ENCODE measurements at places on chromosomes 16 and 17.

DNA sequence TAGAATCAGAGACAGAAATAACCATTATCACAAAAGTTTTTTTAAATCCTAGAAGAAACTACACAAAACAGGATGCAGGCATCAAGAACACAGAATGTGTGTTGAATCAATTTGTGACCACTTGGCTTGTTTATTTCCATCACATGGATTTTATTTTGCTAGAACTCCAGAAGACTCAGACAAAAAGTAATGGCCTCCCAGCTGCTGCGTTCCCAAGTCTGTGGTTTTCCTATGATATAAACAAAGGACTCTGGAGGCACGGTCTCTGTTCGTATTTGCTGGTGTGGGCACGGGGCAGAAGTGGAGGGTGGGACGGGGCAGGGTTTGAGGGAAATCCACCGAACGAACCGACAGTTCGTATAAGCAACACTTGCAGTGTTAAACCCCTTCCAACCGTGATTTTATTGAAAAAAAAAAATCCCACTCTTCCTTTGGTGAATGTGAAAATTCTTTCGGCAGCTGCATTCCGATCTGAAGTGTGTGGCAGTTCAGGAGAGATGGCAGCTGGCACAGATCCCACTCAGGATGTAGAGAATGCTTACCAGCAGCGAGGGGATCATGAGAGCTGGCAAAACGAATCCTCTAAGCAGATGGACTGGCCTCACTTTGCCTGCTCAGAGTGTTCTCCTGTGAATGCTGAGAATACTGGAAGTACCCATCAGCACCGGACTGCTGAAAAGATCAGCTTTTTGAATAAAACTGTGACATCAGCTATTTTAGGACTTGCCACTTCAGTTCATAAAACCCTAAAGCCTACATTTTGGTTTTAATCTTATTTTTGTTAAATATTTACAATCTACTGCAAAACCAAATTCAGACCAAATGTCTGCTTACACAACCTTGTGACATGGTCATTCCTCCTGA lies 165.2 kb downstream of the VPS53 start:
- DNase-seq: no peak

GRCh38 chr16:66304961-66305360 lies 61.5 kb upstream of the CDH5 start:
- no peak for DNase-seq

DNA sequence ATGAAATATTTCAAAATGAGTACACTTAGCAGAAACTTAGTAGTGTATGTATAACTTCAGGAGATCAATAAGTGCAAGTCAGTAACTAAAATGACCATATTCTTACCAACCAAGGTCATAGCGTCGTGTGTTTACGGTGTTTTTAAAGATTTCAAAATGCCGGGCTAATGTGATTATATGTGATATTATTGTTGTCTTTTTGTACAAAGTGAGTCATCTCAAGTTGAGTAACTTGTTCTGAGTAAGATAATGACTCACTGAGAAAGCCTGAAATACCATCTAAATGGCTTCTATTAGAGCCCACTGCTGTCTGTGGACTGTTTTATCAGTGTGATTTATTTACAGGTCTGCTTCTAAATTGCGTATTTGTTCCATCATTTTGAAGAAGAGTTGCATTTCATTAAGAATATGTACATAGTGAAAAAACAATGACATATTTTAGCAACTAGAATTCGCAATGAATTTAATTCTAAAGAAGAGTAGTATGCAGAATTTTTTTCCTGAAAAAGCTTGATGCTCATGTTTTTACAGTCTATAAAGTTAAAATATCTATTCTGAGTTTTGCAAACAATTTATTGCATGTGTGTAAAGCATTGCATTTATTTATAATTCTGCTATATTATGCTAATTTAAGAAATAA lies 12.7 kb downstream of the KRT12 start:
- no peak for DNase-seq

GRCh38 chr17:80362428-80363119 lies 52.4 kb upstream of the ENDOV start:
- no peak for DNase-seq

GRCh38 chr17:63950940-63951907 lies 19.1 kb upstream of the CD79B start:
- DNase-seq: peak; percentile 14

DNA sequence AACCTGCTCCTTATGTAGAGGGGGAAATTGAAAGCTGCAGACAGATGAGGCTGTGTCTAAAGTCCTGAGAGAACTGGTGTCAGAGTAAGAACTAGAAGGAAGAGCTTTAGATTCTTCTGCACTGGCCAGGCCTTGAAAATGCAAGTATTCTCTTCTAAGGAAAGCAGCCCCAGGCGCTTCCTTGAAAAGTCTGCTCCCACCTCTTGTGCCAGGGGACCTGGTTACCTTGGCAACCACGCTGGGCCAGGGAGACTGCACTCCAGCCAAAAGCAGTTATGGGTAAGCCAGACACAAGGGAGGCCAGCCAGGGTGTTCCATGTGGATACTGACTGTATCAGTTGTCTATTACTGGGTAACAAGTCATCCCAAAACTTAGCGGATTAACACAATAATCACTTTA lies 228.6 kb upstream of the SDK2 start:
- DNase-seq: no peak

DNA sequence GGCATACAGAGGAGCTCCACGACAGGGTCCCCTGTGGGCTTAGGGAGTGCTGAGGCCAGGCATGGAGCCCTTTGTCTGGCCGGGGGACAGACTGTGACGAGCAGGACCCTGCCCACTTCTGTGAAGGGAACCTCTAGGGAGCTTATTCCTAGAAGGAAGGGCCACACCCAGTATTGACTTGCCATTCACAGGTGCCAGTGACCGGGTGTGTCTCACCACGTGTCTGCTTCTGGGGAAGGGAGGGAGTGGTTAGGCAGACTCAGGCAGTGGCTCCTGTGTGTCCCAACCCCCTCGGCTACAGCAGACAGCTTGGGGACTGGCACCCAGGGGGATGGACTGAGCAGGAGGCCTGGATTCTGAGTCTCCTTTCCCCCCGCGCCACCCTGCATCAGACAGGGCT lies 57.2 kb downstream of the SOCS1 start:
- no peak for DNase-seq

- DNase-seq: no peak
Observed at GRCh38 chr16:30664616-30665109, 6.4 kb downstream of the FBRS start.

- no peak for DNase-seq
Observed at GRCh38 chr16:1077877-1078578, 5.5 kb downstream of the SSTR5 start.

DNA sequence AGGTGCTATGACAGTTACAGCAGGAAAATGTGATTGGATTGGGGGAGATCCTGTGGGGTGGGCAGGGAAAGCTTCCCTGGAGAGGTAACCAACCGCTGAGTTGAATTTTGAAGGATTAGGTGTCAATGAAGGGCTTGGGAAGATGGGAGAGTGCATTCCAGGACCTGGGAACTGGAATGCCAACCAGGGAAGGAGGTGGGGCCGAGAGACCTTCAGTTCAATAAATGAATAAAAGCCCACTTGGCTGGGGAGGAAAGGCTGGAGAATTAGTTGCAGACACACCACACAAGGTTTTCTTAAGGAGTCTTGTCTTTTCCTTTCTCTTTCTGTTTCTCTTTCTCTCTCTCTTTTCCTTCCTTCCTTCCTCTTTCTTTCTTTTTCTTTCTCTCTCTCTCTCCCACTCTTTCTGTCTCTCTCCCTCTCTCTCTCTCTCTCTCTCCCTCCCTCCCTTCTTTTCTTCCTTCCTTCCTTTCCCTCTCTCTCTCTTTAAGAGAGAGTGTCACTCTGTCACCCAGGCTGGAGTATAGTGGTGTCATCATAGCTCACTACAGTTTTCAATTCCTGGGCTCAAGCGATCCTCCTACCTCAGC lies 3.3 kb downstream of the USP43 start:
- no peak for DNase-seq

DNA sequence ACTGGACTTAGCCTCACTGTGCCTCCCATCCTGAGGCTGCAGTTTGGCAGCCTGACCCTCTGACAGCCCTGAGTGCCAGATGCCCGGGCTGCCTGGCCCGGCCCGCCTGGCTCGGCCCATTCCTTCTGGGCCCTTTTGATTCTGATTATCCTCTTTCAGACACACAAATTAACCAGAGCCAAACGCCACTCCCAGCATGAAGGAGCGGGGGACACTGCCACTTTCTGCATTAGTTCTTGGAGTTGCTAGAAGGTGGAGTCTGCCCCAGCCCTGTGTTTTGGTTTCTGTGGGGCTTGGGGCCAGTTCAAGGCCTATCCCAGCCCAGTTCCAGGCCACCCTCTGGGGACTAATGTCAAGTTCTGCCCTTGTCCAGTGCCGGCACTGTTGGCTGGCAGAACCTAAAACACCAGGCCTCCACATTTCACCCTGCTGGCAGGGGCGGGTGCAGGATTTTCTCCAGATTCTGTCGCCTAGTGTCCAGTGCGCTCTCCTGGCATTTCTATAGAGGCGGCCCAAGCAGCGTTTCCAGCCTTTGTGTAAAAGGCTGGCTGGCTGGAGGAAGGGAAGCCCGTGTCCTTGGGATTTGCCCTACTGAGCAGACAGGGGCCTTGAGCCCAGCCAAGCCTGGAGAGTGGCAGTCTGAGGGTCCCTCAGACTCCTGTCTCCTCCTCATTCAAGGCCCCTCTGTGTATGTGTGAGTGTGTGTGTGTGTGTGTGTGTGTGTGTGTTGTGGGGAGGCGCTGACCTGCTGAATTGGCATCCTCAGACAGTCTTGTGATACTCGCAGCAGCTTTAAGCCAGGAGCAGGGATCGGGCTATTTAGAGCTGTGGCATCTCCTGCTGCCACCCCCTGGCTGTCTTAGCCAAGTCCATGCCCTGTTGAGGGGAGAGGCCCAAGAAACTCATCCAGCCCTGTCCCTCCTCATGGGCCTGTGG lies 21.4 kb downstream of the PLCD3 start:
- no peak for DNase-seq

DNA sequence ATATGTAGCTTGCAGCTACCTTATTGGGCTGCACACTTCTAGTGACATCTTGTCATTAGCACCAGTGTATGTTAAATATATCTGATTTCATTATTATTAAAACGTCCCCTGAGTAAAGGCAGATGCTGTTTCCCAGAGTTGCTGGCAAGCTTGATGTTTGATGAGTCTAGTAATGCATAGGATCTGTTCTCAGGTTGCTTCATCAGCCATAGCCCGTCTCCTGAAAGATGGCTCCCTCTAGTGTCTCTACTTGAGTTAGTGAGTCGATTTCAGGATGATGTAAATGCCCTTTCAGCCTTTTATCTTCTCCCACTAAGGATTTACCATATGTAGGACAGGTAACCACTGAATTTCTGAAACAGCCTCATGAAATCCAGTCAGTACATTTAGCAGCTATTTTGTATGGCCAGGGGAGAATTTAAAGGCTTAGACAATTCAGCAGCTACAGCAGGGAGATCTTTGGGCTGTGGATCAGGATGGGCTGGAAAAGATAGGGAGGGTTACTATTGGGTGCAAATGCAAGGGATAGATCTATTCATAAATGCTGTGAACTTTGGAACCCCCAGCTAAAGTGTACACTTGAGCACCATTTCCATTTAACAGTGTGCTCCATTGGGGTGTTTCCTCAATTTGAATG lies 376.3 kb downstream of the CNTNAP4 start:
- DNase-seq: no peak

- DNase-seq: no peak
Observed at GRCh38 chr17:81459224-81459623, 53.4 kb downstream of the ACTG1 start.

- DNase-seq: no peak
Observed at GRCh38 chr17:18280766-18281371, 20.4 kb downstream of the MIEF2 start.

DNA sequence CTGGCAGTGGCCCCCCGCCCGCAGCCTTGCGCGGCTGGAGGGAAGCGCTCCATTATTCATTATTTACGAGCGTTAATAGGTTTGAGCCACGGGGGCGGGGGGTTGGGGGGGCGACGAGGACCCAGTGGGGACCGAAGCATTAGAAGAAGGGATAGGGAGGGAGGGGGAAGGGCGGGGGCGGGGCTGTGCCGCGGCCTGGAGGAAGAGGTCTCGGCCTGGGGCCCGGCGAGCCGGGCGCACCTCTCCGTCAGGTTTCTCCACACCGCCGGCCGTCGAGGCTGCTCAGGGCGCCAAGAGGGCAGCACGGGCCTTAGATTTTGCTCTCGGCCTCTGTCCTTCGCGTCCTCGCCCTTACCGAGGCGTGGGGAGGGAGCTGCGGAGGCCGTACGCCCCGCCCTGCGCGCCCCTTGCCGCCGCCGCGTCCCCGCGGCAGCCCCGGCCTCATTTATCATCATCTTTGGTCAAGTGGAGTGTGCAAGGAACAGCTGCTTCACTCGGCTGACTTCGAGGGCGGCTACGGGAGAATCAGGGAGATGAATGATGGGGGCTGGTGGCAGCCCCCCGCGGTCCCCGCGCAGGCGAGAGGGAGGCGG lies 54.2 kb downstream of the SREBF1 start:
- no peak for DNase-seq

DNA sequence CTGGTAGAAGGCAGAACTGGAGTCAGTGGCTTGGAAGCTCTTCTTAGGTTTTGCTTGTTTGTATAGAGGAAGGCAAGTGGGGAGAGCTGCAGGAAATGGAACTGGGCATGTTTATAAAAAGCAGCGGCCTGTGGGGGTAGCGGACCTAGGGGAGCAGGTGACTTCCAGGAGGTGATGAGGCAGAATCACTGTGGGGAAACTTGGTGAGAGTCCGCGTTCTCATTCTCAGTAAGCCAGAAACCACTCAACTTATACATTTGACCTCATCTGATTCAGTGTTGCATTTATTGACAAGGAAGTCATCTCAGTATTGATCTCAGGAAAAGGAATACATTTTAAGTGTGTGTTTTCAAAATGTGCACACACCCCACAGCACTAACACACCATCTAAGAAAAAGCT lies 299.8 kb downstream of the CNTNAP4 start:
- DNase-seq: no peak

Data from central memory CD4-positive, alpha-beta T cell (primary cell).